ENCODE measurements at places on chromosomes 1 and 21.

GRCh38 chr1:160144921-160145320 lies 6.5 kb upstream of the ATP1A4 start:
- DNase-seq: no peak

- DNase-seq: no peak
These were observed 12.6 kb downstream of the IL10RB start for GRCh38 chr21:33278721-33279120.

DNA sequence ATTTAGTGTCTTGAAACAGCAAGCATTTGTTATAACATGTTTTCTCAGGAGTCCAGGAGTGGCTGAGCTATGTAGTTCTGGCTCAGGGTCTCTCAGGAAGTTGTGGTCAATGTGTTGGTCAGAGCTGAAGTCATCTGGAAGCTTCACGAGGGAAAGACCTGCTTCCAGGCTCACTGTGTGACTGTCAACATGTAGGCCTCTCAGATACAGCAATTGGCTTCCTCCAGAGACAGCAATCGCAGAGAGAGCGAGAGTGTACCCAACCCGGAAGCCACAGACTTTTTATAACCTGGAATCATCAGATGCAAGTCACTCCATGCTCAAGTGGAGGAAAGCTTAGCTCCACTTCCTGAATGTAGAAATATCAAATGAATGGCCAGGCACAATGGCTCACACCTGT lies 40.9 kb downstream of the TNFRSF9 start:
- no peak for DNase-seq

DNA sequence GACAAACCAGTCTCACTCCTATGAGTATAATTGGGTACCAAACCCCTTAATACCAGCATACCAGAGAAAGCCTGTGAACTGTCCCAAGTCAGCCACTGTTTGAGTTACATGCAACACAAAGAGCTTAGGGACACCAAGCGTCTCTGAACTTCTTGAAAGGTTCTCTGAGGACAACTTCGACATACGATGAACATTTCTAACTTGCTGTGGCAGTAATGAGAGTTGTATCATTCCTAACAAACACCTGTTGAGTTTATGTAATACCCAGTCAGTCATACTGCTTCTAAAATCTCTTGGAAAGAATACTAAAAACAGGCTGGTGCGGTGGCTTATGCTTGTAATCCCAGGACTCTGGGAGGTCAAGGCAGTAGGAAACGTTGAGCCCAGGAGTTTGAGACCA lies 18.4 kb downstream of the CCT8 start:
- DNase-seq: no peak

- peak; percentile 74 for DNase-seq
These were observed at the start of gene FAAP20 for GRCh38 chr1:2194319-2194897. TSS of gene FAAP20 (minus strand) at chr1:2194772. CDS start at chr1:2194749, 23 bp downstream.

DNA sequence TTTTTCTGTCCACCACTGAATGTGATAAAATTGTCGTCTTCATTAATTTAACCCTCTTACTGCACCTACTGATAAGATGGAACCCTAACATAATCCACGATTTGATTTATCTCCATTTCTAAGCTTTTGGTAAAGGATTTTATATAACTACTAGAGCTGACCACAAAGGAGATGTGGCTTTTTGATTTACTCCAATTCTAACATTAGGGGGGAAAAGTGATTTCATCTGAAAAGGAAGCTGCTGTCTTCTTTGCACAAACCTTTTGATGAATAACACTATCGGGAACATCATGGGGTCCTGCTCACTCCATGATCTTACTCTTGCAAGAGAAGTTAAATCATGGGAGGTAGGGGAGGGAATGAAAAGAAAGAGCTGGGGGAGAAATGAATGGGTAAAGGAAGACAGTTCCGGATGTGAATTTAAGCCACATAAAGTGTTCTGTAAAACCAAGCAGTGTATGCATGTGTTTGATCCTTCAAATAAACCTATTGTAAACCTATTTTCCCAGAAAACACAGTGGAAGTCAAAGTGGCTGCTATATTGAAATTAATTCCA lies 161.8 kb downstream of the GABPA start:
- no peak for DNase-seq

GRCh38 chr1:90622666-90623065 lies 94.4 kb downstream of the BARHL2 start:
- no peak for DNase-seq

DNA sequence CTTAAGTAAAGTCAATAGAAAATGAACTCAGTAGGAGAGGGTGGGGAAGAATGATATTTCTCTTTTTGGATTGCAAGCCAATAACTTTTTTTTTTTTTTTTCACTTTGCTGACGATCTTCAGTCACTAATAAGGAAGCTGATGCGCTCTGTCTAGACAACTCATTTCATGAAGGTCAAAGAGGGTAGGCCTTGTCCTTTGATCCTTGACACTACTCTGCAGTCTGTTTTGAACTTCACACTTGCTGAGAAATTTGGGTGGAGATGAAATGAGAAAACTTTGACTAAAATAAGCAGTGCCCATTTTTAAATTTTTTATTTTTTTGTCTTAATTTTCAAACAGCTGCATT lies 20.9 kb upstream of the PLXNA2 start:
- no peak for DNase-seq

GRCh38 chr1:183404476-183404875 lies 13.7 kb downstream of the NMNAT2 start:
- no peak for DNase-seq

GRCh38 chr1:226608699-226609505 lies 60.3 kb downstream of the STUM start:
- DNase-seq: peak; percentile 50

GRCh38 chr1:28045777-28046176 lies 42.6 kb downstream of the EYA3 start:
- no peak for DNase-seq

DNA sequence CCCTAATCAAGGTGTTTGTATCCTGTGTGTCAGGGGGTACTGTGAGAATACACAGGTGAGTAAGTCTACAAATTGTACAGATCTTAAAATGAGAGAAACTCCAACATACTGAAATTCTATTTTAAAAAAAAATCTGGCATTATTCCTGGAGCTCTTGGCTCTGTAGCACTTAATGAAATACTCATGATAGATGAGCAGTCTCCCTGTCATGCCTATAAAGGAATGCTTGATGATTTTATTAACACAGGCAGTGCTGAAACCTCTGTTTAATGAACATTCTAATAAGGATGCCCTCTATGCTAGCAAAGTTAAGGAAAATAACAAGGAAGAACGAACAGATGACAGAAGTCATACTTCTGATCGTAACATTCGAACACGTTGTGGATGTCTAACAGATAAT lies 233.9 kb upstream of the NEGR1 start:
- no peak for DNase-seq

- DNase-seq: no peak
These were observed 8.7 kb upstream of the IRF2BP2 start for GRCh38 chr1:234618737-234619049.

DNA sequence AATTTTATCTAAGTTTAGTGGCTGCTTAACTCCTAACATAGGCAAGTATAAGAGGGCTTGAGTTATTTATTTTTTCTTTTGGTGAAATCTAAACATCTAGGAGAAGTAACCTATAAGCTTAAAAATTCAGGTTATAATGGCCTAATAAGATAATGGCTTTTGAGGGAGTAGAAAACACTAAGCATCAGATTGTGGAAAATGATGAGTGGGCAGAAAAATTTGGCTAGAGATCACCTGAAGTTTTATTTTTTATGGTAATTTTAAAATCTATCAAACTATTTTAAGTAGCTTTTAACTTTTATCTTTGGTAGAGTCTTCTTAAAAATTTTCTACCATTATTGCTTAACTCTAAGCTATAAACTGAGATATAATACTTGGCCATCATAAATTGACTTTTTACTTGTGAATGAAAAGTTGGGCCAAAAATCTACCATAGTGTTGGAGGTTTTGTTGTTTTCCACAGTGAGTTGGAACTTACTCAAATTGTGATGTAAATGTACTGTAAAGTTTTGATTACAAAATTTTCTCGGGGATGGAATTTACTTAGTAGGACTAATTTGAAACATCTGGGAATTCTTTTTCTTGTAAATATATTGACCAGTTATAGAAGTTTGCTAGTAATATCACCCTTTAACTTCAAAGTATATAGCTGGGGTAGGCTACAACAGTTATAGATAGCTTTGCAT lies 63.9 kb downstream of the USP25 start:
- no peak for DNase-seq

DNA sequence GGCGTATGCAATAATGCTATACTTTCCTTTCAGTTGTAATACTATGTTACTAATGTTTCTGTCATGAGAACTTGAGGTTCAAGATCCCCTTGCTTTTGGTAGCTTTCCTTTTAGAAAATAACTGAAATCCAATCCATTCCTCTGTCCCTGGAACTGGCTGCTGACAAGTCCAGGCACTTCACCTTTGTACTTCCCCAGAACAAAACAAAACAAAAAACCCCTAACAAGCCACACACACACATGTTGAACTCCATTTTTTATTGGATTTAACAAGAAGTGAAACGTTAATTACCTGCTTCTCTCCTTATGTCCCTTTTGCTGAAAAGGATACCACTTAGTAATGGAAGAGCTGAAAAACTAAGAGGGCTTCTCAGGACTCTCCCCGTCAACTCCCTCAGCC lies 26.1 kb upstream of the SDC3 start:
- DNase-seq: no peak

- peak; percentile 25 for DNase-seq
These were observed 492 bp downstream of the HLX start for GRCh38 chr1:220879509-220880361.

GRCh38 chr1:27257155-27257554 lies 22.7 kb downstream of the WDTC1 start:
- no peak for DNase-seq

DNA sequence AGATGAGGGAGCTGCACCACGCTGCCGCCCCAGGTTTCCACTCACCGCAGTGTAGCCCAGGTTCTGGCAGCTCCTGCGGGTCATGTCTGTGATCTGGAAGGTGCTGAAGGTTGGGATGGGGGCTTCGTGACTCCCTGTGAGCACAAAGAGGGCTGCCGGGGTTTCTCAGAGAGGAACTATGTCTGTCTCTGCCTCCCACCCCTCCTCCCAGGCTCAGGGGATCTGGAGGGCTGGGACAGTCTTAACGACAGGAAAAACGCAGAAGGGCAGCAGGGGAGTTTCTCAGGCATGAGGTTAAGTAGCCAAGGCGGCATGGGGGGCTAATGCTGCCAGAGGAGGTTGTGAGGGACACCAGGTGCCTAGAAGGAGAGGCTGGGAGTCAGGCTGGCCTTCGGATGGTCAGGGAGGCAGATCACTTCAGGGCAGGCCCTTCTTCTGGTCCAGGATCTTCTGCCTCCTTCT lies 656 bp downstream of the SH2D2A start:
- no peak for DNase-seq

GRCh38 chr1:33529957-33530356 lies 57.5 kb downstream of the ZSCAN20 start:
- no peak for DNase-seq

- peak; percentile 48 for DNase-seq
These were observed 953 bp downstream of the PTPRU start for GRCh38 chr1:29237129-29237821.

GRCh38 chr21:41828884-41829360 lies 50.2 kb downstream of the PRDM15 start:
- DNase-seq: no peak

DNA sequence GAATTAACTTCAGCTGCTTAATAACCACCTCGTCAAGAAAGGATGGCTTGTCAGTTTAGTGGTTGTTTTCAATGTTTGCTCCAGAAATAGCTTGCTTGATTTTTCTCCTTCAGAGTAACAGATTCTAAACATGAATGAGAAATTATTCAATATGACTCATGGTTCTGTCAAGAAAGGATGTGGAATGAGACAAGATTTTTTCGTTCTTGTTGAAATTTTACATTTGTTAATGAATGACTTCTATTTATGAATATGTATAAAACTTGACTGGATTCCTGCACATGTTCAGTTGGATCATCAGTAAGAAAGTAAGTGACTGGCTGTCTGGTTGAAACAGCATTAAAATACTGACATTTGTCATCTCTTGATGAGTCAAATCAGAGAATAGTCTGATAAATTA lies 38.3 kb downstream of the IFI44 start:
- DNase-seq: no peak

GRCh38 chr1:26290122-26290881 lies 10.4 kb downstream of the SH3BGRL3 start:
- no peak for DNase-seq

DNA sequence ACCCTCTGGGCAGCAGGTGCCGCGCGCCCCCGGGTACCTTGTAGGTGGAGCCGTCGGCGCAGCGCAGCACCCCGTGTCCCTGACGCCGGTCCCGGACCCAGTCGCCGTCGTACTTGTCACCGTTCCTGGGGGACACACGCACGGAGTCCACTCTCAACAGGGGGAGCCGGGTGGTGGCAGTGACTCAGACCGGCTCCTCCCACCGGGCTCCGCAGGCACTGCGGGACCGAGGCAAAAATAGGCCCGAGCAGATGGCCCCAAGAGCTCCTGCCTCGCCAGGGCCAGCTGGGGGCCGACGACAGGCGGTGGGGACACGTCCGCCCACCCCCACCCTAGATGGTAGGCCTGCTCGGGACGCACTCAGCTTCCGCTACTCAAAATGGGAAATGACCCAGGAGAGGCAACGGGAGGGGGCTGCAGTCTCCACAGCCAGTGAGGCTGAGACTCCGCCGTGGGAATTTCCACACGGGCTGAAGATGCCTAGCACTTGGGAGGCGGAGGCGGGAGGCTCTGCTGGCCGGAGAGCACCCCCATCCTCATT lies 6.3 kb downstream of the MORN1 start:
- DNase-seq: no peak
